ENCODE measurements at places on chromosomes 12 and 14. TPM values are rescaled to one million over a fixed set of nuclear protein-coding genes. Genes with fewer than 3 reads are reported as not detected.
A peak's percentile ranks its signal among the peaks of the same experiment; 100 is the strongest.

Gene USP30
- 29.9 TPM for total RNA-seq

Gene STAC3
- 1.2 TPM for total RNA-seq

Gene NOXRED1
- not detected for total RNA-seq

Gene NRIP2
- total RNA-seq: 2.4 TPM

Gene CACNA1C
- 77.6 TPM for total RNA-seq

Gene TMEM30B
- total RNA-seq: 0.23 TPM

Gene KRT6B
- total RNA-seq: not detected

Gene ATG14
- 15.9 TPM for total RNA-seq

Gene CORO1C
- 76.3 TPM for total RNA-seq

Gene FAIM2
- 0.33 TPM for total RNA-seq

Gene GPR135
- 2.3 TPM for total RNA-seq

- no peak overlapping the region for H3K4me3 ChIP-seq
- no peaks in the 10 kb centered on the region for H3K36me3 ChIP-seq
- DNase-seq: no peak
- H3K27ac ChIP-seq: no peak overlapping the region
These were observed 2.4 kb upstream of the WIF1 start for GRCh38 chr12:65123435-65124063.

GRCh38 chr12:72111706-72112105, 160.5 kb upstream of the TRHDE start:
- no peak overlapping the region for H3K27ac ChIP-seq
- H3K36me3 ChIP-seq: no peaks in the 10 kb centered on the region
- no peak overlapping the region for H3K4me3 ChIP-seq
- H3K4me1 ChIP-seq: no peaks in the 10 kb centered on the region
- no peaks in the 10 kb centered on the region for H3K27me3 ChIP-seq

- H3K36me3 ChIP-seq: no peaks in the 10 kb centered on the region
- H3K4me3 ChIP-seq: no peak overlapping the region
- H3K4me1 ChIP-seq: no peaks in the 10 kb centered on the region
- no peaks in the 10 kb centered on the region for H3K27me3 ChIP-seq
- DNase-seq: no peak
- H3K27ac ChIP-seq: peak overlapping the region; percentile 56
These were observed 44.4 kb upstream of the GSG1 start for GRCh38 chr12:13147688-13148484.

GRCh38 chr12:68790952-68791234, 17.1 kb upstream of the MDM2 start:
- no peak for DNase-seq
- no peaks in the 10 kb centered on the region for H3K4me1 ChIP-seq
- H3K4me3 ChIP-seq: no peak overlapping the region
- no peak overlapping the region for H3K27ac ChIP-seq

- H3K27me3 ChIP-seq: no peaks in the 10 kb centered on the region
- H3K36me3 ChIP-seq: no peaks in the 10 kb centered on the region
These were observed 98.9 kb downstream of the EGLN3 start for GRCh38 chr14:33851931-33852330.

GRCh38 chr14:74616507-74616906, 4.5 kb upstream of the LTBP2 start:
- H3K27ac ChIP-seq: peak overlapping the region; percentile 57
- H3K36me3 ChIP-seq: no peaks in the 10 kb centered on the region
- DNase-seq: no peak
- peaks cover 20% of the 10 kb centered on the region for H3K4me1 ChIP-seq
- H3K4me3 ChIP-seq: no peak overlapping the region

- no peak for DNase-seq
- H3K36me3 ChIP-seq: no peaks in the 10 kb centered on the region
- peaks cover 13% of the 10 kb centered on the region for H3K4me1 ChIP-seq
- no peak overlapping the region for H3K27ac ChIP-seq
These were observed 40.6 kb downstream of the PPP1R13B start for GRCh38 chr14:103806805-103807204.

- peaks cover 7% of the 10 kb centered on the region for H3K4me1 ChIP-seq
- no peaks in the 10 kb centered on the region for H3K36me3 ChIP-seq
- no peaks in the 10 kb centered on the region for H3K27me3 ChIP-seq
- DNase-seq: no peak
- no peak overlapping the region for H3K27ac ChIP-seq
- no peak overlapping the region for H3K4me3 ChIP-seq
These were observed 49.0 kb downstream of the TSPAN11 start for GRCh38 chr12:30975581-30975980.

DNA sequence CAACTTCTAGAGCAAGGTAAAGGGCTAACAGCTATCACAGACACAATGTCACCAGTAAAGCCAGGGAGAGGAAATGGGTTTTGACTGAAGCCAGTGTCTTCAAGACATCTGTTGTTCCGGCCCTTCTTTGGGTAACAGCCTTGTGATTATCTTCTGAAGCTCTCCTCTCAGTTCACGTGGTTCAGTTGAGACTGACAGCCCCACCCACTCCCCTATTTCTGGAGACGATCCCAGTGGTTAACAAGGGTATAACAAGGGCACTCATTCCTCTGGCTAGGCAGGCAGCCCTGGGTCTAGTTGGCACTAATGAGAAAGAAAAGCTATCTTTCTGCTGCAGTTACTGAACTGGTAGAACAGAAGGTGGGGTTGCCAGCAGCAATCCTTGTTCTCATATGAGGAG, 6.9 kb downstream of the GNPTAB start:
- H3K27me3 ChIP-seq: no peaks in the 10 kb centered on the region
- peak overlapping the region; percentile 69 for H3K27ac ChIP-seq
- H3K36me3 ChIP-seq: no peaks in the 10 kb centered on the region
- H3K4me3 ChIP-seq: peak overlapping the region; percentile 2
- peaks cover 48% of the 10 kb centered on the region for H3K4me1 ChIP-seq

- H3K4me1 ChIP-seq: no peaks in the 10 kb centered on the region
- DNase-seq: no peak
- no peaks in the 10 kb centered on the region for H3K27me3 ChIP-seq
- no peak overlapping the region for H3K4me3 ChIP-seq
These were observed 28.2 kb downstream of the TTC7B start for GRCh38 chr14:90788031-90788430.

GRCh38 chr12:11884706-11885105, 186.0 kb upstream of the BCL2L14 start:
- no peaks in the 10 kb centered on the region for H3K27me3 ChIP-seq
- peak overlapping the region; percentile 60 for H3K27ac ChIP-seq
- no peak overlapping the region for H3K4me3 ChIP-seq

DNA sequence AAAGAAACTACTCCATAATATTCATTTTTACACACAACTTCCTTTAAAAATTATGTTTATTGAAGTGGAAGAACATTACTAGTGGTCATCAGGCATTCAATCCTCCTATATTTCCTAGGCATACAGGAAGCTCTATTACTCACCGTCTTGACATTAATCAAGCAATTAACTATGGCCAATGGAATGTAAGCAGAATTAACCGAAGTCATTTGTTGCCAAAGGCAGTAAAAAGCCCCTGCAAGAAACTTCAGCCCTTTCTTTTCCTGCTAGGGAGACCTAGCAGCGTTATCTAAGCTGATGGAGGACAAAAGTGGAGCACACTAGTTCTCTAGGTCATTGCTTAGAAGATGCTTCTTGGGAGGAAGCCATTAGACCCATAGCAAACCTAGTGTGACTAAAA, 399.6 kb downstream of the KCNH5 start:
- no peaks in the 10 kb centered on the region for H3K36me3 ChIP-seq
- no peaks in the 10 kb centered on the region for H3K27me3 ChIP-seq
- DNase-seq: no peak
- H3K4me3 ChIP-seq: no peak overlapping the region

- peak overlapping the region; percentile 81 for H3K4me3 ChIP-seq
- no peaks in the 10 kb centered on the region for H3K27me3 ChIP-seq
- peaks cover 60% of the 10 kb centered on the region for H3K4me1 ChIP-seq
- peak overlapping the region; percentile 95 for H3K27ac ChIP-seq
- DNase-seq: no peak
- no peaks in the 10 kb centered on the region for H3K36me3 ChIP-seq
These were observed 1.6 kb downstream of the MLEC start for GRCh38 chr12:120688527-120689071.

DNA sequence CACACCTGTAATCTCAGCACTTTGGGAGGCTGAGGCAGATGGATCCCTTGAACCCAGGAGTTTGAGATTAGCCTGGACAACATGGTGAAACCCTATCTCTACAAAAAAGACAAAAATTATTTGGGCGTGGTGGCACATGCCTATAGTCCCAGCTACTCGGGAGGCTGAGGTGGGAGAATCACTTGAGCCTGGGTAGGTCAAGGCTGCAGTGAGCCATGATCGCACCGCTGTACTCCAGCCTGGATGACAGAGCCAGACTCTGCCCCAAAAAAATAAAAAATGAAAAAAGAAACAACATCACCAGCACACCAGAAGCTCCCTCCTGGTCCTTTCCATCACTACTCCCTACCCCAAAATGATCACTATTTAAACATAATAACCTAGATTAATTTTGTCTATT, 2.6 kb downstream of the VEZT start:
- H3K4me1 ChIP-seq: peaks cover 46% of the 10 kb centered on the region
- no peak for DNase-seq
- no peak overlapping the region for H3K27ac ChIP-seq

DNA sequence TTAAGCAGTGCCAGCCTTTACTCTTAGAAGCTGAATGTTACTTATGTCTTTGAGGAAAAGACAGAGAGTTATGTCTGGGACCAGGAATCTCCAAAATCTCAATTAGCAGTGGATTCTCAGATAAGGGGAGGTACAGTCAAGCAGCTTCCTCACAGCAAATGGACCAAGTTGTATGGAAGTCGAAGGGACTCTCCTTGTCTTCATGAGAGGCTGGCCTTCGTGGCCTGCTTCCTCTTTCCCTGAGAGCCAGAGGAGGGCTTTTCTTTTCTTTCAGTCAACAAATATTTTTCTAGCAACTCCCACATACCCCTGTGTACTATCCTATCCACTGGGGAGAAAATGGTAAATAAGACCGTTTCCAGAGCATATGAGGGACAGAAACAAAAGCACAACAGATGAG, 6.6 kb upstream of the WNT5B start:
- no peak overlapping the region for H3K27ac ChIP-seq
- no peaks in the 10 kb centered on the region for H3K27me3 ChIP-seq
- H3K4me1 ChIP-seq: no peaks in the 10 kb centered on the region
- DNase-seq: no peak
- no peaks in the 10 kb centered on the region for H3K36me3 ChIP-seq

DNA sequence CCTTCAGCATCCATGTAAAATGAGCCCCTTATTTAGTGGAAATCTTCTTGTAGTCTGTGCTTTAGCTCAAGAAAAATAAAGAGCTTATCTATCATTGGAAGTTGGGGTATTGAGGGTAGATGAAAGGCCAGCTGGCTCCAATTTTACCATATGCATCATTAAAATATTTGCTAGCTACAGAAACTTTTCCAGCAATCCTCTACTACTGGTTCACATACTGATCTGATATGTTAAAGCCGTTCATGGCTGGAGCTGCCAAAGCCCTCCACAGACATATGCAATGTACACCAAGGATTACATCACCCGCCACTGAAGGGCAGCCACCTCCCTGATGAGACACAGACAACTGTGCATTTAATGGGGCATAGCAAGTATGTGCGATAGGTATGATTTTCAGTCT, 1205.3 kb downstream of the GALC start:
- DNase-seq: no peak
- no peak overlapping the region for H3K27ac ChIP-seq
- H3K27me3 ChIP-seq: no peaks in the 10 kb centered on the region
- H3K36me3 ChIP-seq: no peaks in the 10 kb centered on the region
- no peak overlapping the region for H3K4me3 ChIP-seq

DNA sequence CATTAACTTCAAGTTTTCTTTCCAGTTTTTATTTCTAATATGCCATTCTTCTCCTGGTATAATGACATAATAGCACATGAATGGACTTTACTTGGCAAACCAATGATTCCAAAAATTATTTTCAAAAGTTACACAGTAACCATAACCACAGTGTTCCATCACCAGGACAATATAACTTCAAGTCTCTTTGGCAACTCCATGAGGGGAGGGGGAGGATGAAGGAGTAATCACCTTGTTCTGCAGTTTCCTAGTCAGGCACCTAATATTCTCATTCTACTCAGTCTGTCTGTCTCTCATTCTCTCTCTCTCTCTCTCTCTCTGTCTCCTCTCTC, 66.6 kb downstream of the BTG1 start:
- peaks cover 26% of the 10 kb centered on the region for H3K4me1 ChIP-seq
- no peak overlapping the region for H3K4me3 ChIP-seq
- no peaks in the 10 kb centered on the region for H3K27me3 ChIP-seq
- no peak for DNase-seq
- H3K36me3 ChIP-seq: no peaks in the 10 kb centered on the region
- H3K27ac ChIP-seq: no peak overlapping the region

DNA sequence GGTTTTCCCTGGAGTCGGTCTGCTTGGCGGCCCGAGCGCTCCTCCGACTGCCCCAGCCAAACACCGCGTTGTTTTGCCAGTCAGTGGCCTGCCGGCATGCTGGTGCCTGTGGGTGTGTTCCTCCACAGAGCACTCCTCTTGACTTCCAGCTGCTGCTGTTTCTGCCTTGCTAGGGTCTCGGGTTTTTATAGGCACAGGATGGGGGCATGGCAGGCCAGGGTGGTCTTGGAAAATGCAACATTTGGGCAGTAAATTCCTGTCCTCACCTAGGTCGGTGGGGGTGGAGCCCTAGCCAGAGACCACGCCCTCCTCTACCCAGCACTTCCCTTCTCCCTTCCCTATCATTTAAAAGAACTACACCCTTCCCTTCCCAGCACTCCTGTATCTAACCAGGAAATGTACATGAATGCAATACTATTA, 34.7 kb upstream of the VASH1 start:
- no peaks in the 10 kb centered on the region for H3K27me3 ChIP-seq
- H3K4me1 ChIP-seq: peaks cover 48% of the 10 kb centered on the region
- DNase-seq: peak; percentile 37
- peak overlapping the region; percentile 83 for H3K27ac ChIP-seq
- peak overlapping the region; percentile 9 for H3K4me3 ChIP-seq

DNA sequence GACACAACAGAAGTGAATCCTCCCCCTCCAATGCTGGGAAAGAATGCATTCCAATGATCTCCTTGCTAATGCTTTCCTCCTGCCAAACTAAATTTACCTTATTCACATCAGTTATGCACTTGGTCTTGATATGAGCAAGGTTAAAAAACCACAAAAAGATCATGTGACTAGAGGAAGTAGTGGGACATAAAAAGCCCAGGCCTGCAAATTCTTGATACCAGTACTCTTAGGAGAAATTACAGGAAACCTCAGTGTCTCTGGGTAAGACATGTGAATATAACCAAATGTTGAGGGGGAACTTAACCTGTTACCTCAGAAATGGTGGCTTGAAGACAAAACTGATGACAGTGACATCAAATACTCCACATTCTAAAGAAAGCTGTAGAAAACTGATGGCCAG, 427.1 kb downstream of the RPS29 start:
- no peaks in the 10 kb centered on the region for H3K27me3 ChIP-seq
- no peaks in the 10 kb centered on the region for H3K36me3 ChIP-seq
- no peak overlapping the region for H3K27ac ChIP-seq
- no peak overlapping the region for H3K4me3 ChIP-seq

- H3K36me3 ChIP-seq: no peaks in the 10 kb centered on the region
- no peak for DNase-seq
- H3K27me3 ChIP-seq: no peaks in the 10 kb centered on the region
- H3K4me3 ChIP-seq: no peak overlapping the region
- peaks cover 5% of the 10 kb centered on the region for H3K4me1 ChIP-seq
These were observed 21.6 kb upstream of the TMEM229B start for GRCh38 chr14:67510121-67510520.

GRCh38 chr14:105602799-105603793, 76.7 kb downstream of the TMEM121 start:
- no peak overlapping the region for H3K27ac ChIP-seq

GRCh38 chr14:66036547-66036946, 449.6 kb upstream of the CCDC196 start:
- no peaks in the 10 kb centered on the region for H3K36me3 ChIP-seq
- peaks cover 17% of the 10 kb centered on the region for H3K4me1 ChIP-seq
- no peaks in the 10 kb centered on the region for H3K27me3 ChIP-seq
- DNase-seq: no peak
